ENCODE measurements at places on chromosomes 16 and 17.

GRCh38 chr17:75084039-75084660, 3.6 kb upstream of the SLC16A5 start:
- DNase-seq = peak; percentile 72

- no peak for DNase-seq
These were observed 224.2 kb upstream of the IRX3 start for GRCh38 chr16:54510685-54511221.

- no peak for DNase-seq
These were observed 75.1 kb upstream of the C17orf78 start for GRCh38 chr17:37300683-37301082.

DNA sequence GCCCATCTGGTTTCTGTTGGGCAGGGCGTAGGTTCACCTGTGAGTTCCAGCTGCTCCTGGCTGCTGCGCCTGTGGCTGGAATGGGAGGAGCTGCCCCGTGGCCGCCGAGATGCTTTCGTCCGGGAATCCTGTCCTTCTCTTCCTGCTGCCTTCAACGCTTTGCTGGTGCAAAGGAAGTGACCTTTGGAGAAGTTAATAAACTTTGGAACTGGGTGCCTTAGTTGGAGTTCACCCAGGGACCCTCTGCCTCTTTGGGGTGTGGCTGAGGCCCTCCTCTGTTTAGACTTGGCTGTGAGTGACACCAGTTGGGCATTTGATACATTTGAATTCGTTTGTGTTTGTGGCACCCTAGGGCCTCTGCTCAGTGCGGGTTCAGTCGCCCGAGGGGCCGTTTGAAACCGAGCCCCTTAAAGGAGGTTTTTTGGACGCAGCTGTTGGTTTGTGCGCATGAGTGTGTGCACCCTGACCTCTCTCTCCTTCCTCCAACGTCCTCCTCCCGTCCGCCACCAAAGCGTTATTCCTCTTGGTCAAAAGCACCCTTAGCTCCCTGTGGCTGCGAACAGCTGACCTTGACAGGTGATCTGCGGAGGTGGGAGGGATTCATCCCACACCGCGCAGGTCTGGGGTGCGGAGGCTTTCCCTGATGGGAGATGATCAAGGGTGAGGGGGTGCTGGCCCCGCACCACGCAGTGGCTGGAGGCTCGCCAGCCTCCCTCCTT, 9.0 kb upstream of the SECTM1 start:
- no peak for DNase-seq

DNA sequence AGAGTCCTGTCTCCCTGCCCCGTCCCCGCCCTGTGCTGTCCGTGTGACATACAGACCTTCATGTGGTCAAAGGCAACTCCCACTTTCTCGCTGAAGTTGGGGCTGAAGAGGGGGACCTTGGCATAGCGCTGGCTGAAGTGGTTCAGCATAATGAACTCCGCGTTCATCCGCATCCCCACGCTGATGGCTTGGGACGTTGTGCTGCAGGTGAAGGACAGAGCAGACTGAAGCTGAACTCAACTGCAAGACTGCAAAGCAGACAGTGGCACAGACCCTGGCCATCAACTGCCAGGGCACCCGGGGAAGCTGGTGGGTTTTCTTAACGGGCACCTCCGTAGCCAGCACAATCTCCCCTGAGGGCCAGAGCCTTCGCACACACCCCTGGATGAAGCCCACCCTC, 24.2 kb downstream of the ELAC2 start:
- no peak for DNase-seq

GRCh38 chr16:78290872-78291591, 191.6 kb downstream of the WWOX start:
- no peak for DNase-seq
